ENCODE measurements at places on chromosomes 13 and 19.

- DNase-seq = no peak
Observed at GRCh38 chr19:50205681-50206138, 2.3 kb downstream of the MYH14 start.

GRCh38 chr19:48881741-48882657 is 9.8 kb downstream of the PPP1R15A start:
- peak; percentile 78 for DNase-seq

- DNase-seq = no peak
Observed at GRCh38 chr19:46481223-46481848, 10.0 kb upstream of the PNMA8A start.

DNA sequence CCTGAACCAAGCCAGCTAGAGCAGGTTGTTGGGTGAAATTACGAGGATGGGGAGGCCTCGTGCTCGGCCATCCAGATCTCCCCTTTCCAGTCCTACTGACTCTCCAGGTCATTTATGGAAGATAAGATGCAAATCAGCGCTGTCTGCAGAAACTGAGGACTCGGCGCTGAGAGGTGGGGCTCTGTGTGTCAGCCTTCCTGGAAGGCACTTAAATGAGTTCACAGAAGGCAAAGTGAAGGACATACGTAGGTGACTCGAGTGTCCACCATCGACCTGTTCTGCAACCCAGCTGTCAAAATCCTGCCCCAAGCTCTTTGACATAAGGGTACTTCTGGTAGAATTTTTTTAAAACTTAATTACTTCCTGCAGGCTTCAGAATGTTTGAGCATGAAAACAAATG is 86.4 kb downstream of the RAB20 start:
- no peak for DNase-seq

DNA sequence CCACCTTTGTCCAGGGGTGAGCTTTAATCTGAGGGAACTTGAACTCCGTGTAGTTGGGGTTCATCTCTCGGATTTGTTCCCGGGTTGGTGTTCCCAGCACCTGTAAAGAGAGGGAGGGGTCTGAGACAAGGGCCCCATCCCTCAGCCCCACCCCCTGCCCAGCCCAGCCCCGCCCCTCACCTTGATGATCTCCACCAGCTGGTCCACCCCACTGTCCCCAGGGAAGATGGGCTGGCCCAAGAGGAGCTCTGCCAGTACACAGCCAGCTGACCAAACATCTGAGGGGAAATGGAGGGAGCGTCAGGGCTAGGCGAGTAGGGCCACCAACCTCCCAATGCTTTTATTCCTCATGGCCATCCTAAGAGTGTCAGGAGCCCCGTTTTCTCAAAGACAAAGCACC is 9.3 kb downstream of the GSK3A start:
- DNase-seq = no peak

GRCh38 chr19:45677351-45678230 is 9.6 kb downstream of the GIPR start:
- peak; percentile 85 for DNase-seq

DNA sequence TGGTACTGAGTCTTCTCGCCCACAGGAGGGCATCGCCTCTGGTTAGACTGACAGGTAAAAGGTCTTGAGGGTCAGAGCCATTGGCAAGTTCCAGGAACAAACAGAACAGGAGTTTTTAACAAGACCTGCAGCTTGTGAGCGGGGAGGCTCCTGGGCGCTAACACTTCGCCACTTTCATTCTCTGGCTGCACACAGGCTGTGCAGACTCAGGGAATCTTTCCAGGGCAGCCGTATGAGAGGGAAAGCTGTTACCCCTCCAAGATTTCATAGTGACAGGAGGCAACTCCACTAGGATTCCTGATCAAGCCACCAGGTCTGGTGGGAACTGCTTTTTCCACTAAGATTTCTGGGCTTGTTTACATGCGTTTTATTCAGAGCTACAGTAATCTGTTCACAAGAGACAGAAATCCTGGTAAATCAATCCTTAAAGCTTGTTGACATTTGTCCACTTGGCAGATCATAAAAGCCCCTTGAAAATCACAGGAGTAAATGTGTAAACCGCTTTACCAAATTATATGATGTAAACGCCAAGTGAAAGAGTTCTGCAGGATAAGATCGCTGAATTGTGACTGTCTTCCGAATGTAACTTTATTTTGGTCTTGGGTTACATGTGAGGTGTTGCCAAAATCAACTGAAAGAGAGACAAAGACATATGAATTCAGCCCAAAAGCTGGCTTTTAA is 190.6 kb downstream of the MZT1 start:
- DNase-seq = no peak

DNA sequence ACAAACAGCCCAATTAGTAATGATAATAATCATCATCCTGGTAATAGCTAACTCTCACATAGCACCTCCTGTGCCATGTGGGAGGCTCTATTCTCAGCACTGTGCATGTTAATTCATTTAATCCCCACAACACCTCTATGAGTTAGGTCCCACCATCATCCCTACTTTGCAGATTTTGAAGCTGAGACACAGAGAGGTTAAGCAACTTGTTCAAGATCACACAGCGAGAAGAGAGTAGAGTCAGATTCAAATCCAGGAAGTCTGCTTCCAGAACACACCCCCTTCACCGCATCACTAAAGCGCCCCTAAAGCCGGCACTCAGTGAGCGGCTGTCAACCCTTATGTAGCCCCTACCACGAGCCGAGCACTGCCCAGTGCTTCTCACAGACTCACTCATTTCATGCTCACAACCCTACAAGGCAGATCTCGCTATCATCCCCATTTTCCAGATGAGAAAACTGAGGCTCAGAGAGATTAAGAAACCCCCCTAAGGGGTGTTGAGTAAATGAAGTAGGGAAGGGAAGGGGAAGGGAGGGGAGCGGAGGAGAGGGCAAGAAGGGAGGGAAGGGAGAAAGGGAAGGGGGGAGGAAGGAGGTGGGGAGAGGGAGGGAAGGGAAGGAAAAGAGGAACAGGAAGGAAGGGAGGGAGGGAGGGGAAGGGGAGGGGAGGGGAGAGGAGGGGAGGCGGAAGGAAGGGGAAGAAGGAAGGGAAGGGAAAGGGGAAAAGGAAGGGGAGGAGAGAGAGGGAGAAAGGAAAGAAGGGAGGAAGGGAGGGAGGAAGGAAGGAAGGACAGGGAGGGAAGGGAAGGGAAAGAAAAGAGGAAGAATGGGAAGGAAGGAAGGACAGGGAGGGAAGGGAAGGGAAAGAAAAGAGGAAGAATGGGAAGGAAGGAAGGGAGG is 16.4 kb downstream of the EMP3 start:
- no peak for DNase-seq

DNA sequence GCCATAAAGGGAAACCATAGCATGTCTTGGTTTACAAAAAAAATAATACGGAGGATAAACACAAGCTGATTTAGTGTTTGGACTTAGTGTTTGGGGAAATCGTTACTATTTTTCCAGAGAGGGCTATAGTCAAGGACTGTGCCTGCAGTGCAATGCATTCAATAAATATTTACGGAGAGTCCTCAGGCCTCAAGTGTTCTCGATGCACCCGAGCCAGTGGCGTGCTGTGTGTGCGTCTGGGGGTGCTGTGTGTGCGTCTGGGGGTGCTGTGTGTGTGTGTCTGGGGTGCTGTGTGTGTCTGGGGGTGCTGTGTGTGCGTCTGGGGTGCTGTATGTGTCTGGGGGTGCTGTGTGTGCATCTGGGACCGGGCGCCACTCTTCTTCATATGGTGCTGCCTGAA is 71.7 kb upstream of the GTF3A start:
- DNase-seq = no peak

- DNase-seq = peak; percentile 65
Observed at GRCh38 chr19:55216461-55217198, 7.3 kb upstream of the PTPRH start.
